ENCODE measurements at places on chromosomes 12 and 14.
A peak's percentile ranks its signal among the peaks of the same experiment; 100 is the strongest.

- peak; percentile 71 for DNase-seq
These were observed 5.6 kb upstream of the LBHD2 start for GRCh38 chr14:103078420-103078749.

DNA sequence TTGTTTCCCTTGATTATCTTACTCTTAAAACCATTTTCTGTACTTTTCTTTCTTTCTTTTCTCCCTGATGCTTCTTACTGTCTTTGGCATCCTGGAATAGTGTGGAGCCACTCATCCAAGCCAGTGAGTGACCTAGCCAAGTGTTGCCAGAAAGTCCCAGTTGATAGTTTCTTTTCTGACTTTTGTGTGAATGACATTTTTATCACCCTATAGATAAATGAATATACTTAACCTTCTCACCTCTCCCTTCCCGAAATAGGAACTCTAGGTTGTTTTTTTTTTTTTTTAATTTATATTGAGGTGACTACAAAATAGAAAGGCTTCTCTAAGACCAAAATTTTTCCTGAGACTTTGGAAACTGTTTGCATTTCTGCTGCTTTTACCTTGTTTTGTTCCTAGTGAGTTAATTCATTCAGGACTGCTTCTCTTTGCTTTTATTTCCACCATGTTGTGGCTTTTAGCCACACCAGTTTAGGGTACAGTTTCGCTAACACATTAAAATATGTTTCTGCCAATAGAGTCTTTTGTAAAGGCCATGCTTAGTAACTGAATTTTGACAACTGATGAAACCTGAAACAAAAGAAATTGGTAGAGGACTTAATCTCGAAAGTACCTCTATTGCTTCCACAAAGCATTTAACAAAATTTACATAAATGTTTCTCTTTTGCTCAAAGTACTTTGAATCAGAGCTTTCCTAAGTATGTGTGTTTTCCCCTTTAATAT, 194.6 kb downstream of the ERC1 start:
- no peak for DNase-seq

- DNase-seq: peak; percentile 26
These were observed 93.5 kb upstream of the MED13L start for GRCh38 chr12:116370886-116371580.

DNA sequence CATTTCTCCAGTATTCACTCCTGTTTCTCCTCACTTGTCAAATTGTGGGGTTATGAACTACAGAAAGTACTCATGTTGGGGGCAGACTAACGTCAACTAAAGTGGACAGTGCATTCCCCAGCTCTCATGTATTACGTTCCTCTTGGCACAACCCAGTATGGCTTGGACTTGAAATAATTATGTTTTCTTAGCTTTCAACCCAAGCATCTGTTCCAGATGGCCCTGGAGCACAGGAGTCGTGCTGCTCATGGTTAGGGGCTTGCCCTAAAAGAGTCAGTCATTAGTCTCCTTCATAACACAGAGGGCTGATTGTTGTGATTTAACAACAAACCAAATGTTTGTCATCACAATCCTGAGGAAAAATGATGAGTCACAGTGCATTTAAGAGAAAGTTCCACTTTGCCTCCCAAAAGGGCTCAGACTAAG, 154.4 kb downstream of the RPAP3 start:
- DNase-seq: peak; percentile 1

DNA sequence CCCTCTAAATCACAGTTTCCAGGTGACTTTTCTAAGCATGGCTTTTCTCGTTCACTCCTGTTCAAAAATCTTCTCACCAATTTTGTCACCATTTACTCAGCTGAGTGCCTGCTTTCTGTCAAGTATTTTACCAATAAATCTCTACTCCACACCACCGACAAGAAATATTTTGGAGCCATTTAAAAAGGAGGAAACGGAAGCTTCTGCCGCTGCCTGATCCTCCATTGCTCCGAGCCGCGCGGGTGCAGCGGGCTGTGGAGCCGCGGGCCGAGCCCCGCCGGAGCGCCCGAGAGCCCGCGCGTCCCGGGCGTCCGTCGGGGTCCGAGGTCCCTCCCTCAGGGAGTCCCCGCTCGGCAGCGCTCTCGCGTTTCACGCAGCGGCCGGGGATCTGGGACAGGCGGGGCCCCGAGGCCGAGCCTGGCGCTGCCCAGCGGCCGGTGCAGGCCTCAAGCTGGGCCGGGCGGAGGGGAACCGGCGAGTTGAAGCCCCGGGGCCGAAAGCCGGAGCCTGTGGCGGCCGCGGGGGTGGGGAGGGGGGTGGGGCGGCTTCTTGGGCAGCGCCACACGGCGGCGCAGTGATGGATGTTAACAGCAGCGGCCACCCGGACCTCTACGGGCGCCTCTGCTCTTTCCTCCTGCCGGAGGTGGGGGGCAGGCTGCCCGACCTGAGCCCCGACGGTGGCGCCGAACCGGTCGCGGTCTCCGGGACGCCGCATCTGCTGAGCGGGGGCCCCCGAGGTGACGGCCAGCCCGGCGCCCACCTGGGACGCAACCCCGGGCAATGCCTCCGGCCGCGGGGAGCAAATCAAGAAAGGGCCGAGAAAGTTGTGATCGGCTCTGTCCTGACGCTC, 1.1 kb upstream of the HEBP1 start:
- peak; percentile 64 for DNase-seq

GRCh38 chr12:126228936-126229335, 1163.7 kb downstream of the AACS start:
- no peak for DNase-seq

- peak; percentile 23 for DNase-seq
These were observed 6.6 kb upstream of the PCNX4 start for GRCh38 chr14:60085085-60085484.

- no peak for DNase-seq
These were observed 2.6 kb downstream of the EEF1AKMT3 start for GRCh38 chr12:57775044-57775443.

Data from fibroblast of skin of right quadriceps (primary cell).